ENCODE measurements at places on chromosomes 3 and 15. TPM values are rescaled to one million over a fixed set of nuclear protein-coding genes. Genes with fewer than 3 reads are reported as not detected.

The FGF12 gene
- polyA plus RNA-seq = 3.0 TPM

The PATL2 gene
- polyA plus RNA-seq = 1.0 TPM

DNA sequence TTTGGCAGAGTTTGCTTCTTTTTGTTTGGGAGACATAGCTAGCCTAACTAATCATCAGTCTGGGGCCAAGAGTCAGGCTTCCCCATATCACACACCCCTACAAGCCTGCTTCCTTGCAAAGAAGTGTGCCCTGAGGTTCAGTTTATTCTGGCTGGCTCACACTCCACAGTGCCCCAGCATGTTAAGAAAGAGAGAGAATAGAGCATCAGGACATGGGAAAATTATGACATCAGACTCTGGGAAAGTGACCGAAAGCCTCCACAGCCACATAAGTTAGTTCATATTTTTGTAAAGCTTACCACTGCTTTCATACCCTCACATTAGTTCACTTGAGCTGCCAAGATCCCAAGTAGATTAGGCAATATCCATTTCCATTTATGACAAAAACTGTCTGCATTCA lies 63.0 kb upstream of the CFAP161 start:
- DNase-seq = no peak

DNA sequence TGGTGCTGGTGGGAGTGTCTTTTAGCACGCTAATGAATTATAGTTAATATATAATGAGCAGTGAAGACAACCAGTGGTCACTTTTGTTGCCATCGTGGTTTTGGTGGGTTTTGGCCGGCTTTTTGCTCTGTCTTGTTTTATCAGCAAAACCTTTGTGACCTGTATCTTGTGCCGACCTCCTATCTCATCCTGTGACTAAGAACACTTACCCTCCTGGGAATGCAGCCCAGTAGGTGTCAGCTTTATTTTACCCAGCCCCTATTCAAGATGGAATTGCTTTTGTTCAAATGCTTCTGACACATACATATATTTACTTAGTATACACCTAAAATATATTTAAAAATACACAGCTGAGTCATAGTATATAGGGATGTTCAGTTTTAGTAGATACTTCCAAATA lies 770.3 kb downstream of the PDCD6IP start:
- DNase-seq = no peak

DNA sequence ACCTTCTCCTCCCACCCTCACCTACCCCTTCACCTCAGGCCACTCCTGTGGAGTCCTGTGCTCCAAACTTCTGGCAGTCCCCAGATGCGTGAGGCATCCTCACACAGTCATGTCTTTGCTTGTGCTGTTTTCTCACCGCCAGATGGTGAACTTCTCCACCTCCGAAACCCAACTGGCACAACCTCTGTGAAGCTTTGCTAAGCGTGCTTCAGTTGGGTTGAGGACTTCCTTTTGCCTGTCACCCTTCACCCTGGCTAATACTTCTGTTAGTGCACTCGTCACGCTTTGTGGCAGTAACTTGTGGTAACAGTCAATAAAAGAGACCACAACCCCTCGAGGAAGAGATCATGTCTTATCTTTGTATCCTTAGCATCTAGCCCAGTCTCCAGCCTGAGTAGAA lies 42.0 kb upstream of the SKOR1 start:
- no peak for DNase-seq

DNA sequence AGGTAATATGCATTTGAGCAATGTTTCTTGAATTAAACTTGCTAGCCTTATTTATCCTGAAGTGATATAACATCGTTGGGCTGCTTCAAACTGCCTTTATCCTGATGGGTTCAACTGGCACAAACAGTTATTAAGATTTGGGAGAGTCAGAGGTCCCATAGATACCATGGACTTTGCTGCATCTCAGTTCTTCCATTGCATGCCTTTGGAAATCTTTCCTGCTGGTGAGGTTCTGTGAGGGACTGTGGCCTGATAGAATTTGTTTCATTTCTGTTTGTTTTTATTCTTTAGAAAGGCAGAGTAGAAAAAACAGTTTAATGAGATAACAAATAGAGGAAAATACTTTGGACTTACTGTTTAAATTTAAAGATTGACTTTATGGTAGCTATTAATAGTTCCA lies 508.3 kb downstream of the LPP start:
- DNase-seq = no peak

DNA sequence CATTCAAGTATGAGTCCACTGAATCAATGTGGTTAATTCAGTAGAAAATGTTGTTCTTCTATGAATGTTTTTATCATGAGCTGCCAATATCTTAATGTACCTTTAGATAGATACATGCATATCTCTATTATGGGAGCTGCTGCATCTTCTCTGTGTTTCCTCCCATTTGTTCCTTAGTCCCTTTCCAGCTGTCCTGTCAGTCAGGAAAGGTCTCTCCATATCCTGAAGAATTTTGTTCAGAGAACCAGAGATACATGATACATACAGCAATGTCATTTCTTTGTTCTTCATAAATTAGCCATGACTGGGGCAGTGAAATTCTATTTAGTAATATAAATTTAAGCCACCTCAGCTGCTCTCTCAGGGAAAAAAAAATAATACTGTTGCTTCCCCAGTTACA lies 103.7 kb downstream of the P3H2 start:
- no peak for DNase-seq

GRCh38 chr3:53940623-53941022 lies 49.0 kb upstream of the SELENOK start:
- no peak for DNase-seq

DNA sequence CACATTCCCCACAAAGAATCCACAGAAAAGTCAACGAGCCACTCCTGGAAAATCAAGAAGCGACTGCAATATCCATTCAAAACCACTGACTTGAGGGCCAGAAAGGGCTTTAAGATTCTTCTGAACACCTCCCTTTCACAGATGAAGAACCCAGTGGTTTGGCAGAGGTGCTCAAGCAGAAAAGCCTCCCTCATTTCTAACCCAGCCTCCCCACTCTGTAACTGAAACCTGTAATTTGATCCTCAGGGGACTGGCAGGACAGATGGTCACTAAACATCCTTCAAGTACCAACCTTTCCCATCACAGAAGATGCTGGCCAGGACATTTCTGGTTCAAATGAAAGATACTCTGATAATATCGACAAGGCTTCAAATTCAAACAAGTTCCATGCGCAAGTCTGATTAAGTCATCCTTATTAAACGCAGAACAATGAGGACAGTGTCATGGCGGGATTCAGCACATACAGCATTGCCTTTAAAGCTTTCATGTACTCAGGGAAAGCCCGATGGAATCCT lies 5.5 kb downstream of the SEMA5B start:
- DNase-seq = no peak

The TM4SF18 gene
- 13.6 TPM for polyA plus RNA-seq

GRCh38 chr15:52524223-52525136 lies 4.2 kb downstream of the MYO5A start:
- DNase-seq = no peak

DNA sequence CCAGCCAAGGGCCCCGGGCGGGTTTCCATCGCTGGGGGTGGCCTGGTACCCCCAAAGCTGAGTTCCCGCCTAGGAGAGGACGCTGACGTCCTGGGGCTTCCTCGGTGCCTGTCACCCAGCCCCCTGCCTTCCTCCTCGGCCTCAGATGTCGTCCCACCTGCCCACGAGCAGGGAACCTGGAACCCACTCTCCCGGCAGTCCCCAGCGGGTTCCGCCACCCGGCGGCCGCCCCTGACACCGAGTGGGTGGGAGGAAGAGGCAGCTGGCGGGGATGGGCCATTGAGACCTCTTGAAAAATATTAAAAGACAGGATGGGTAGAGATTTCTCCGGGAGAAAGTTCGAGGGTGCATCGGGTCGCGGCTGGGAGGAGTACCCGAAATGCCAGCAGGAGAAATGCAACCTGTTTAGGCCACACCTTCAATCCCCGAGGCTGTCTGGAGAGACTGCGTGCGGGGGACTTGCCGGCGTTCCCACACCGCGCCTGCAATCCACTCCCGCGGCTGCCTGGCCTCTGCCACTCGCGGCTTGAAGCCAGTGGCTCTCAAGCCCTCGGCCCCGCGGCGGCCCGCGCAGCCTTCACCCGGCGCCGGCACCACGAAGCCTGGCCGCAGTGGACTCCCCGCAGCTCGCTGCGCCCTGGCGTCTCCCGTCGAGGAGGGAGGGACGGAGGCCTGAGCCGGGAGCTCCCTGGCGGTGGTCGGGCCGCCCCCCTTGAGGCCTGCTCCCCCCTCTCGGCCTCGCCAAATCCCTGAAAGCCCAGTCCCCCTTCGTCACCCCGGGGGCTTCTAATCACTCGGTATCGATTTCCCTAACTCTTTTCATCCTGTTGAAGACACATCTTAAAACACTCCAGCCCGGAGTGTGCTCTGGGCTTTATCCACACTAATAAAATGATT lies 8.6 kb upstream of the NR2F2 start:
- no peak for DNase-seq

- DNase-seq = peak; percentile 59
Measured at GRCh38 chr3:170811928-170812591, 57.9 kb downstream of the RPL22L1 start.

GRCh38 chr3:43334976-43335375 lies 48.6 kb downstream of the SNRK start:
- no peak for DNase-seq

The P2RY1 gene
- 6.5 TPM for polyA plus RNA-seq

- no peak for DNase-seq
Measured at GRCh38 chr3:71503525-71504249, 79.8 kb downstream of the FOXP1 start.

The NECTIN3 gene
- polyA plus RNA-seq = 13.6 TPM

The ADGRG7 gene
- not detected for polyA plus RNA-seq

DNA sequence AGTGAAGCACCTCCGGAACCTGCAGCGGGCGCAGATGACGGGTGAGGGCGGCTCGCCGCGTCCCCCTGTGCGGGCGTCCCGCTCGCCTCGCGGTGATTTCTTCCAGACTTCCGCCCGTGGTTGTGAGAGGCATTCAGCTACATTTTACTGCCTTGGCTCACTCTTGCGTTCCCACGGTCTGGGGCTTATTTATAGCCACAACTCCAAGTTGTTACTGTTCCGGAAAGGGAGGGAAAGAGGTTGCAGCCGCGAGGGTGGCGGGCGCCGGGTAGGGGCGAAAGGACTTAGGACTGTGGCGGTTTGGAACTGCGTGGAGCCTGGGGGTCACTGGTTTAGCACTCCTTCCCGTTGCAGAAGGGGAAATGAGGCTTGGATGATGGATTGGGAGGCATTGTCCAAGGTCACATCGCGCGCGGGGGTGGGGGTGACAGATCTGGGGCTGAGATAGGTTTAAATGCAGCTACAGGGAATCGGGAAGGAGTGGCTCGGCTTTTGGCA lies 1.1 kb downstream of the HES1 start:
- DNase-seq = no peak

- no peak for DNase-seq
Measured at GRCh38 chr15:76328106-76328696, 8.4 kb upstream of the ISL2 start.

The HESX1 gene
- 7.1 TPM for polyA plus RNA-seq
